NCI-H2171 treated with DMSO at 0.1 percent for 48 hours (cell line): ENCODE measurements at places on chromosomes 5 and 9.
A peak's percentile ranks its signal among the peaks of the same experiment; 100 is the strongest.

GRCh38 chr5:150056075-150056443, 30.3 kb downstream of the CSF1R start:
- no peak for DNase-seq

- peak; percentile 2 for DNase-seq
These were observed 299.5 kb downstream of the MEF2C start for GRCh38 chr5:88583471-88583870.

DNA sequence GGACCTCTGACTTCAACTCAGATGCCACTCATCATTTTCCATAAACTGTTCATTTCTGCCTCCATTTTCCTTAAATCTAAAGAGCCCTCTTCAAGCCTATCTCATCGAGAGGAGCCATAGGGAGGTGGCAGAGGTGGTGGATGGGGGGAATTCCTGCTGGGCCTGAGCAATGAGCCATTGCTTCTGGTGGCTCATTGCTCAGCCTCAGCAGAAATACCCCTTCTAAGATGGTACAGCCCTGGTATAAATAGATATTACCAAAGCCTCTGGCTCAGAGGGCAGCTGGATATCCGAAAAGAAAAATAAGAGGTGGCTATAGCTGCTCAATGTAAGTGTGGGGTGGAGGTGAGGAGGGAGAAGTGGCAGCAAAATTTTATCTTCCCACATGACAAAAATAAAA, 313.5 kb downstream of the CAAP1 start:
- no peak for DNase-seq

- DNase-seq: no peak
These were observed 176.8 kb downstream of the NR2F1-AS1 start for GRCh38 chr5:93404246-93404645.

- no peak for DNase-seq
These were observed 55.0 kb upstream of the KCNMB1 start for GRCh38 chr5:170444181-170444580.

DNA sequence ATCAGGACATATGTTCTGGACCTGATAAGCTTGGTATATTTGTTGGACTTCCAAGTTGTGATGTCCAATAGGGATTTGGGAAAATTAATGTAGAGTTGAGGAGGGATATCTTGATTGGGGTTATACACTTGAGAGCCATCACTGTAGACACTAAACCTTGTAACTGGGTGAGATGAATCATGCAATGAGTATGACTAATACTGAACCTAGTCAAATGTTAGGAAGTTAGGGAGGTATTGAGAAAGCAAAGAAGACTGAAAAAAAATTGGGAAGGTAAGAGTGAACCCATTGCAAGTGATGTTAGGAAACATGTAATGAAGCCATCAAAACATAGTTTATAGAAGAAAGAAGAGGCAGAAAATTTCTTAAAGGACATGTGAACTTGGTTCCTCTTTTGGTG, 668.4 kb upstream of the CDH9 start:
- DNase-seq: no peak

DNA sequence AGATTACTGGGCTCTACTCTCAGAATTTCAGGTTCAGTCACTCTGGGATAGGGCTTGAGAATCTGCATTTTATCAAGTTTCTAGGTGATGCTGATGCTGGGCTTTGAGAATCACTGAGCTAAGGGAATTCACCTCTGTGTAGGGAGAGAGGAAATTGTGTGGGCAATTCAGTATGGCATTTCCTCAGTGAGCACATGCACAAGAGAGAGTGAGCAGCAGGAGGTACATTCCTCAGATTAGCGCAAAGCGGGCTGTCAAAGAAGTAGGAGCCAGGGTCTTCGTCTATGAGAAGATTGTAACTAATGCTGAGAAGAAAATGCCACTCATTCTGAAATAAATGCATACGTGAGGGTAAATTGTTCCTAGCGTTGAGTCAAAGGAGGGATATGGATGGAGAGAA, 175.9 kb downstream of the KIF4B start:
- DNase-seq: no peak

GRCh38 chr5:2302169-2302568, 419.4 kb upstream of the IRX4 start:
- no peak for DNase-seq

DNA sequence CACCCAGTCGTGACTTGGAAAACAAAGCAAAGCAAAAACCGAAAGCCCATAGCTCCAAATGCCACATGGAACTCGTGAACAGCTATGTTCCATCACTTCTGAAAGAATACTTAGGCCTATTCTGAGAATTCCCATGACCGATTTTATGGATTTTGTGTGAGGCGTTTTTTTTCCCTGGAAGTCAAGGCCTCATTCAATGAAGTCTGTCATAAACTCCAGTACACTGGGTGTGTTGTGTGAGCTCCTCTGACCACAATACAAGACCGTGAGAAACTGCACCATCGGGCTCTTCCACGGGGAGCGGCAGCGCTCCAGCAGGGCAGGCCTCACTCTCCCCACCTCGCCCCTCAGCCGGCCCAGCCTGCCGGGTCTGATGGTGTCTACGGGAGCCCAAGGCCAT, 209.5 kb downstream of the FANCC start:
- no peak for DNase-seq

DNA sequence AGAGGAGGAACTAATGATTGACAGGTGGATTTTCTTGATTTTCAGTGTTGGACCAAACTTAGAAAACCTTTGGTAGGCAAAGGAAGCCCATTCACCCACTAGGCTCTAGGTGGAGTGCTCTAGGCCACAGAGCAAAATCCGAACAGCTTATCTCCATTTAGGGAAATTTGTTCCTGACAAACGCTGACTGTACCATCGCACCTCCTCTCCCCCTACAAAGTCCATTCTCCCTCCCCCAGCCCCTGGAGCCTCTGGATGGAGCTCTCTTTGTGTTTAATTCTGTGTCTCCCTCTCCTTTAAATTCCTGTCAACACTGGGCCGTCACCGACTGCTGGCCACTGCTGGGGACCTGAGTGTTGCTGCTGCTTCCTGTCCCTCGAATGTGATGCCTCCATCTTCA, 350.1 kb upstream of the IRX2 start:
- DNase-seq: no peak

- DNase-seq: peak; percentile 42
These were observed 561 bp downstream of the DAPK1 start for GRCh38 chr9:87498046-87498810.

- no peak for DNase-seq
These were observed 20.0 kb upstream of the COL5A1 start for GRCh38 chr9:134621558-134622110.

- DNase-seq: no peak
These were observed 664.2 kb upstream of the ZNF608 start for GRCh38 chr5:125410537-125411070.

DNA sequence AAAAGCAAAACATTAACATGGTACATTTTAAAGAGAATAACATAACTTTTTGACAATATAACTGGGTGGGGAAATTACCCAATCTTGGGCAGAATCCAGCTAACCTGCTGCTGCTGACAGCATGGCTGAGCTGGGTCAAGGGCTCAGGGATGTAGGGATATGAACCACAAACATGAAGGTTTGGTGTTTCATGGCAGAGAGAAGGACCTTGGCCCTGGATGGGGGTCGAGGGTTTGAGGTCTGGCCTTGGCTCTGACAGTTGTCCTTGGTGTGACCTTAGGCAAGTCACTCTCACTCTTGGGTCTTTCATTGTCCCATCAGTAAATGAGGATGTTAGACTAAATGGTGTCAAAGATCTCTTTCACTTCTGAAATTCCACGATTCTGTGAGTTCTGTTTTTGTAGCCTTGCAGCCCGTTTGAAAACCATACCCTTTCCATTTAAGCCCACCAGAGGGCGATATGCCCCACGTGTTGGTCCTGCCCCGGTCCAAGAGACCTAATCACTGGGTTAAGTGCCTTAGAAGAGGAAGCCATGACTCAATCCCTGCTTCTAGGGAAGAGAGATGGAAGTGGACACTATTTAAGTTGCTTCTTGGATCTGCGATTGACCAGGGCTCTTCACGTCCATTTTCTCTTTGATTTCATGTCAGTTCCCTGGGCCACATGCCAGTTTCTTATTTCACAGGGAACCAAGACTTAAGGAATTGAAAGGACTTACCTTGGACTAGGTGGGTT, 56.8 kb upstream of the TEX48 start:
- DNase-seq: peak; percentile 53

- peak; percentile 92 for DNase-seq
These were observed 171.7 kb downstream of the TTLL11 start for GRCh38 chr9:121921444-121921843.

DNA sequence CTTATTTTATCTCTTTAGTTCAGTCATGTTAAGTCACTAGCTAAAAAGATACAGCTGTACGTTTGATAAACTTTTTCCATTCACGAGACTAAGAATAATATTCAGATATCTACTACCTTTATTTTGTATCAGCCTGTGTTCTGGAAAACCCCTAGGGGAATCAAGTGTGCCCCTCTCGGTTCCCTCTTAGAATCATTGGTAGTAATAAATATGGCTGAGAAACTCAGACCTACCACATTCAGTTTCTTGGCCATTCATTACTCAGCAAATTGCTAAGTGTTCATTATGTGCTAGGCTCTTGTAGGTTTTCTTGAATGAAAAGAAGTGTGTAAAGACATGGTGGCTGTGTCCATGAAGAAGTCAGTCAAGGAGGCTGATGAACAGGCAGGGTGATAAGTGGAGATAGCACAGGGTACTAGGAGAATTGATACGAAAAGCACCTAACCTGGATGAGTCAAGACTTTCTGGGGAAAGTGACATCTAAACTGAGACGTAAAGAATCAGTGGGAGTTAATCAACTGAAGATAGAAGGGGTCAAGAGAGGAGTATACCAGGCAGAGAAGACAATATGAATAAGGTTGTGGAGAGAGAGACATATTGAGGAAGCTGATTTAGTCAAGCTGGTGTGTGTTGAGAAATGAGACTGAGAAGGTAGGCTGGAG, 86.2 kb downstream of the CSNK1G3 start:
- no peak for DNase-seq

DNA sequence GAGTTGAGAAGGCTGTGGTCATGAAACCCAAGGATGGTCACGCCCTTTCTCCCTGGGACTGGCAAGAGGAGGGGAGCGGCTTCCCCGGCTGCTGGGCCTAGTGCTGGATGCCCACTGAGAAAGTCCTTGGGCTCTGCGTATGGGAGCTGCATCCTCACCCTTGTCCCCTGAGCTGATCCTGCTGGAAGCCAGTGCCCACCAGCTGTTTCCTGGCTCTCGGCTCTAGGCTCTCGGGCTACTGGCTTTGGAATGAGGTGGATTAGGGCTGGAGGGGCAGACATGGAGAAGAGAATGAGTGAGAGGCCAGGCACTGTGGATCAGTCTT, 149.3 kb upstream of the PPP1R26 start:
- no peak for DNase-seq

DNA sequence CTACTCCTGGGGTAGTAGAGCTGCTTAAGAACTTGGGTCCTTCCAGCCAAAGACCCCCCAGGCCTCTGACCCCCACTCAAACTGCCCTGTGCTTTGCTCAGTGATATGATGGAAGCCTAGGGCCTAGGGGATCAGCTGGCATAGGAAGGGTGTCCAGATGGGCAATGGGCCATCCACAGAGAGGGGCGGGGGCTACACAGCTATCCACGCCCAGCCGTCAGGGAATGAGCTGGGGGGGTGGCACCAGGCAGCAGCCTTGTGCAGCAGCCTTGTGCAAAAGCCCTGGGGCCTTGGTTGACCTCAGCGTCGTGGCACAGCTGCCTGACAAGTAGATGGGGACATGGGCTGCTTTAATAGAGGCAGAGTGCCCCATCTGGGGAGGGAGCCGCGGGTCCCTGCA, 43.2 kb downstream of the DAB2IP start:
- DNase-seq: no peak

- no peak for DNase-seq
These were observed 190.0 kb downstream of the MED10 start for GRCh38 chr5:6188344-6188743.

DNA sequence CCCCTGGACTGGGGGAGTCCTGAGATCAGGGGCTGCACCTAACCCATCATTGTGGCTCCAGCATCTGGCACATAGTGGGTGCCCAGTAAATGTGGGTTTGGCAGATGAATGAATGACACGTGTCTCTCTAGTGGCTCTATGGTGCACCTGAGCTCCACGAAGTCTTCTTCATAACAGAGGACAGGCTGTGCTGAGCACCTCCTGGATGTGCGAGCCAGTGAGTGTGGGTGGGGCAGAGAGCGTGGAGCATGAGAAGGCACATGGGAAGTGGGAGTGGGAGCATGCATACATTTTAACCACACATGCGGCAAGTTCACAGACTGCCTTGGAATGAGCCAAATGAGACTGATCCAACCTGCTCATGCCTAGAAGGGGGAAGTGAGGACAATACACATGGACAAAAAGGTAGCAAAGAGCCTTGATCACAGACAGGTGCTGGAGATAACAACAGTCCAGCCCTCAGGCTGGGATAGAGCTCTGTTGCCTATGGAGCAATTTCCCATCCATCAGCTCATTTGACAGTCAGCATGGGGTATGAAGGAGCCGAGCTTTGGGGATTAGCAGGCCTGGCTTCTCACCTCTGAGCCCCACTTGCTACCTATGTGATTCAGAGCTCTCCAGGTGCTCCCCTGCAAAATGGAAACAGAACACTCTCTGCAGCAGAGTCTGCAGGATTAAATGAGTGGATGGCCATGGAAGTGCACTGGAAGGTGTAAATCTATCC, 76.2 kb upstream of the TBC1D2 start:
- DNase-seq: no peak

DNA sequence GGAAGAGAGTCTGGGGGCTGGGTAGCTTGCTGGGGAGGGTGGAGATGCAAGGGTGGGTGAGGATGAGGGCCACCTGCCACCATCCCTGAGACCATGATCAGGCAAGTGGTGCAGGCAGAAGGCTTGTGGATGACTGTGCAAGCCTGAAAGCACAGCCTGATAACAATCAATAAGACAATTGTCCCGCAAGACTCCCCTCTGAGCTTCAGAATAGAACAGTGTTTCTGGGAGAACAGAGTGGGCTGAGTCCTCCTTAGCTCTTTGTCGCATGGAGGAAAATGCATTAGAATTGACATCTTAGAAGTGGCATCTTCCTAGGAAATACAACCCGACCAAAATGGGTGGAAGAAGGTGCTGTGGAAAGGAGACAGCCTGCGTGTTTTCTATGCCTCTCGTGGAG, 6.6 kb downstream of the GADD45G start:
- no peak for DNase-seq

DNA sequence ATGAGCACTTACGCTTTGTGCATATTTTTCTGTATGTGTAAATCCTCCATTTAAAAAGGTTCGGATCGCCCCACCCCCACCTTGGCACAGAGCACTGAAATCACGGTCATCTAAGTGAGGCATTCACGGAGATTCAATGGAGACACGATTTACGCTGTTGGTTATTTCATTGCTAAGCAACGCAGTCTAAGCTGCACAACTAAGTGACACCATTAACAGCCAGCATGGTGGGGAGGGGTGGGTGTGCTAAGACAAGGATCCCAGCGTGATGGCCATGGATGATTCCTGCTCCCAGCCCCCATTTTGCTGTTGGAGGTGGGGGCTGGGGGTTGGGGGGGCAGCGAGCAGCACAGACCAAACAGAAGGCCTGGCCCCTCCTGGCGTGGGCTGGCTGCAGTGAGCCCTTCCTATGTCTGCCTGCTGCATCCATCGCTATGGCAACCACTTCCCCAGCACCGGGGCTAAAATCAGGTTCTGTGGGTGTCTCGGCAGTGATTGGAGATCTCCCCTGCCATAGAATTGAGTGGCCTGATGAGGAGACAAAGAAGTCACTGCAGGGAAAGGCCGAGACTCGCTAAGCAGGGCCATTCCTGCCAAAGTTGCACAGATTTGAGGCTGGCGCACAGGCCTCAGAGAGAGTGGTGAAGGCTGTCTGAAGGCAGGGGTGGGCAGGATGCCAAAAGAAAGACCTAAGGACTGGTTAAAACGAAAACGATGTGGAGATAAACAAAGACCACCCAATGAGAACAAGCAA, 14.3 kb upstream of the MARCHF6 start:
- DNase-seq: no peak

GRCh38 chr9:123954518-123955280, 24.8 kb upstream of the DENND1A start:
- no peak for DNase-seq
